ENCODE measurements at places on chromosomes 5 and 9.

- no peak for DNase-seq
Measured at GRCh38 chr9:131982671-131983239, 96.9 kb downstream of the MED27 start.

GRCh38 chr5:6473284-6473683, 24.6 kb downstream of the UBE2QL1 start:
- DNase-seq = no peak

GRCh38 chr5:139763280-139763929, 32.2 kb upstream of the PSD2 start:
- DNase-seq = no peak

DNA sequence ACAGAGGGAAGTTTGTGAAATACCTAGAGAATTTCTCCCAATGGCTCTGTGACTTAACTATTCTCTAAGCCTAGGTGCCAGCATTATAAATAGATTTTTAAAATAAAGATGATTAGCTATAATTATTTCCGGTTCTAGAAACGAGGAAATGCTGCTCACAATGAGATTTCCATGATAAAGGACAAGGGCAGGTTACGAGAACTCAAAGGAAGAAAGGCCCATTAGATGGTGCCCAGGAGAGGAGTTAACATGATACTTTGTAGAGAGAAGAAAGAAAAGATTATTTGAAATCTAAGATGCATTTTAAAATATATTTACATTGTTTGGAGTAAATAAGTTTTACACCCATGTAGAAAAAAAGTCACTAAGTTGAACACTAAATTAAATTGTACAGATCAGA, 538.3 kb upstream of the PTGER4 start:
- DNase-seq = no peak

DNA sequence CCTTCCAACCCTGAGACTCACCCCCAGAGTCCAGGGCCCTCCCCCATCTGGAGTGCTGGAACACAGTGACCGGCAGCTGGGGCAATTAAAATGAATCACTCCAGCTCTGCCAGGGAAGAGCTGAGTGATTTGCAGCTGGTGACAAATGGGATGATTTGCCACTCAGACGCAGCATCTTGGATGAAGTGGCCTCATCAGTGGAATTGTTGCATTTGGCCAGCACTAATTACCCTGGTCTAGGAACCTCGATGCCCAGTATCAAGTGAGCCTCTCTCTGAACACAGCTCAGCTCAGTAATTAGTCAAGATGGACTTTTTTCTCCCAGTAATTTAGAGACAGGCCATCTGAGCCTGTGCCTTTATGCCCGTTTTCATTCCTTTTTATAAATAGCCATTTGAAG, 259.5 kb downstream of the GRIA1 start:
- DNase-seq = no peak

- DNase-seq = no peak
Measured at GRCh38 chr5:98917433-98917832, 11.4 kb downstream of the CHD1 start.

DNA sequence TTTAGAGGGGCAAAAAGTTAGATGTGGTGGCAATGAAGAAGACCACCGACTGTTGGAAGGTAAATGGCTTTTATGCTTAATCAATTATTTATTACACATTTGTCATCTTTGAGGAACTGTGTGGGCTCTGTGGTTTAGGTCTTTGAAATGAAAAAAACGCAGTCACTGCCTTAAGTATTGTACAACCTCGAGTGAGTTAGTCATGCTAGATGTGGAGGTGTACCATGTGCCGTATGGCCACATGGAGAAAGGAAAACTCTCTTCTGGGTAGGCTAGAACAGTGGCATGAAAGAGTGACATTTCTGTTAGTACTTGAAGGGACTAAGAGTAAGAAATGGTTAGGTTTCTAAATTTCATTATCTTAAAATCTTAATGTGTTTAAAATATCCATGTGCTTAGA, 166.1 kb downstream of the HACD4 start:
- DNase-seq = no peak

- DNase-seq = no peak
Measured at GRCh38 chr5:54580997-54581811, 63.6 kb downstream of the SNX18 start.

GRCh38 chr9:80707120-80707519, 982.2 kb downstream of the TLE1 start:
- no peak for DNase-seq

DNA sequence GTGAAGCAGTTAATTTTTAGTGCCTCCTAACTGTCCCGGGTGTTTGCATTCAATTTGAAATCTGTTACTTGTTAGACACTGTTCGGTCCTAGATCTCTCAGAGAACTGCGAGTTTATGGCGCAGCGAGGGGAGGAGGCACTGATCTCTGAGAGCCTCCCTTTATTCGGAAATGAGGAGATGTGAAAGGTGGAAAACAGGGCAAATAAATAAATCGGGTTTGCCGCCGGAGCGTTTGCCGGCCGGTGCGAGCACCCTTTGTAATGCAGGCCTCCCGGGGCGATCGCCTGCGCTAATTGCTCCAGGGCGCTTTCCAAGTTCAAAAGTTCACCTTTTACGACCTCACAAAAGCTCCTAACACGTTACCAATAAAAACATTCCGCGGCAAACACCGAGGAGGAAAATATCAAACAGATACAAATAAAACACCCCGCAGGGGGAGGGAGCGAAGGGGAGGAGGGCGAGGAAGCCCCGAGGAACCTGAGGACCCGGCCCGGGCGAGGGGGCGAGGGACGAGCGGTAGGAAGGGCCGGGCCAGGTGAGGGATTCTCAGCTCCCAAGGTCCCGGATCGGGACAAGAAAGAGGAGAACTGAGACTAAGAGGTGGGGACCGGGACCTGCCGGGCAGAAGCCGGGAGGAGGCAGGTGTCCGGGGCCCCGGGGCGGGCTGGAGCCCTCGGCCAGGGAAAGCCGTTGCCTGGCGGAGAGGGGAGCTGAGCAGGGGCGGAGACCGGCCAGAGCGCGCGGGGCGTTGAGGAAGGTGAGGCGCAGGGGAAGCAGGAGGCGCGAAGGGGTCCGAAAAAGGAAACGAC, 1.4 kb downstream of the NR6A1 start:
- no peak for DNase-seq

GRCh38 chr5:72767289-72768010, 49.0 kb upstream of the TNPO1 start:
- DNase-seq = peak; percentile 20

DNA sequence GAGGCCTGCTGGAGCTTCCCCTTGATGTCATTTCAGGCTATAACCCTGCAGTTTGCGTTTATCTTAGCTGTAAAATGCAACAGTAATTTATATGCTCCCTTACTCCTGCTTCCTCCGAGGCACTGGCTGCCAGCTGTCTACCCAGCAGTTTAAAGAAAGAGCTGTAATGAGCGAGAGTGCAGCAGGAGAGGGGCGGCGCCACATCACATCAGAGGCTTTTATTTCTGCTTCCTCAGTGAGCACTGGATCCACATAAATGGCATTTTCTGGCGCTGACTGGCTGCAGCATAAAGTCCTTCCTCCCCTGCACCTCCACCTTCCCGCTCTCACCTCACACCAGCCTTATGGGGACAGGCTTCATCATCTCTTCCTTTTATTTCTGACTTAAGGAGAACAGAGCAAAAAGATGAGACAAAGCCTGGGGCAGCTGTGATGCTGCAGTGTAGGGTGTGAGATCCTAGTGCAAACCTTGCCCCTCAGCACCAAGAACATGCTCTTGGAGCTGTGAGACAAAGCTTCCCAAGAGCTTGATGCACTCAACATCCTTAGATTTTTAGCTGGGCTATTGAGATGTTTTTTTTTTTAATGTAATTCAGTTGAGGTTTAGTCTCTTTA, 829.6 kb upstream of the ZNF608 start:
- DNase-seq = no peak

- no peak for DNase-seq
Measured at GRCh38 chr9:95468791-95469190, 48.0 kb downstream of the PTCH1 start.

- DNase-seq = no peak
Measured at GRCh38 chr9:20786807-20787206, 102.7 kb downstream of the FOCAD start.

- DNase-seq = no peak
Measured at GRCh38 chr5:111997308-111997707, 240.3 kb upstream of the NREP start.

- DNase-seq = no peak
Measured at GRCh38 chr5:145407300-145408047, 427.7 kb downstream of the PRELID2 start.

- no peak for DNase-seq
Measured at GRCh38 chr9:107368696-107369095, 85.6 kb downstream of the RAD23B start.

DNA sequence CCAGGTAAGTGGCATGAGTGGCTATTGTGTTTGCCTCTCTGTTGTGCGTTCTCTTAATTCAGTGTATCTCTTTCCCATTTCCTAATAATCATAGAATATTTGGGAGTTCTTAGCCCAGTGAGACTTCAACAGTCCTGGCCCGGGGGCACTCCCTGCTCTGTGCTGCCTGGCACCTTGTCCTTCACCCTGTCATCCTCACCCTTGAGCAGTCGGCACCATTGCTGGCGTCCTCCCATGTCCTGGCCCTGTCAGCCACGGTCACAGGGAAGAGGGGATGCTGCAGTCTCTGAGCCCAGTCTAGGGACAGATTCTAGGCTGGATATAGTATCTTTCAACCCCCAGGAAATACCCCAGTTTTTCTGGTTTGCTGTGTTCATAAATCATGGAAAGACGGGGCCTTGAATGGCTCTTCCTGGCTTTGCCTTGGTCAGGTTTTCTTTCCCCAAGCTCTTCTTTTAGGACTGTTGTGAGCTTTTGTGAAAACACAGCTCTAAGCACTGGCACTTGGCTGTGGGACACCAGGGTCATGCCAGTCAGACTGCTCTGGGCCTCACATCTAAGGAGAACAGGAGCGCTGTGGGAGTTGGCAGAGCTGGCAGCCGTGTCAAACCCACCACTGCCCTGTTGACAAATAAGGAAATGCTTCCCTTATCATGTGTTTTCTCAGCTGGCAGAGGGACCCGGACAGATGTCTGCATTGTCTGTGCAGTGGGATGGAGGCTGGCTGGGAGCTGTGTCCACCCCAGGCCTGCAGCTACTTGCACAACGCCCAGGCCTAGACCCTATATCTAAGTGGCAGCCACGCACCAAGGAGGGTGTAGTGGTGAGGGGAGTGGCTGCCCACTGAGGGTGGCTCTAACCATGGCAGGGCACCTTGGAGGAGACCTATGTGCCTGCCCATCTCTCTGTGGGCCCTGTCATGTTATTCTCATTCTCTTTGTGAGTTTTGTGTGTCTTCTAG, 378.6 kb downstream of the ICE1 start:
- DNase-seq = no peak

DNA sequence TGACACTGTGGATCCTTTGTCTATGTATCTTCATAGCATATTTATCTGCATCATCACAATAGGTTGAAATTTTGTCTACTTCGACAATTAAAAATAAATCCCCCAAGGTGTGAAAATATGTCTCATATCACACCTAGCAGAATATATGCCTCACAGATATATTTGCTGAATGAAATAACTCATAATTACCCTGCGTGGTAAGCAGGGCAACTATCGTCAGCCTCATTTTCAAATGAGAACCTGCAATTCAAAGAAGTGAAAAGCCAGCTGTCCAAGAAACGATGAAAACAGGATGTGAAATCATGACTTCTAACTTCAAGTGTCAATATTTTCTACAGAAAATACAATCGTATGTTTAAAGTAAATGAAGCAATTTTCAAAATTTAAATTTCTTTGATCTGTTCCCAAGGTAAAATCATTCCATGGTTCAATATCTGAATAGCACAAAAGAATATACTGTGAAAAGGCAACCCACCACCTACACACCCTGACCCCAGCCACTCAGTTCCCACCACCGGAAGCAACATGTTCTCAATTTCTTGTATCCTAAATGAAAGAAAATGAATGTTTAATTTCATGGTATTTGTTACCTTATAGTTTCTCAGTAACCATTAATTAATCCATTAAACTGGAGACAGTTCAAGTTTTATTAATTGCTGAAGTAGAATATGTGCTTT, 57.1 kb downstream of the TBCA start:
- DNase-seq = no peak

DNA sequence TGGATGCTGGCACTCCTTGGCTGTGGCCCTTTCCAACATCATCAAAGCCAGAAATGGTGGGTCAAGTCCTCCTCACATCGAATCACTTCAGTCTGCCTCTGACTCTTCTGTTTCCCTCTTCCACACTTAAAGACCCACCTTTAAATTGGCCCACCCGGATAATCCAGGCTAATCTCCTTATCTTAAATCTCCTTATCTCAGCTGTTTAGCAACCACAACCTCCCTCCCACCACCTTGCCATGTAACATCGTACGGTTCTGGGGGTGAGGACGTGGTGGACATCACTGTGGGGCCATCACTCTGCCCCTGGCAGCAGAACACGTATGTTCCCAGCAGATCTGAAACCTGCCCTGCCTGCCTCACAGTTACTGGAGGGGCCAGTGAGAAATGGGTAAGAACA, 11.5 kb downstream of the IGFBPL1 start:
- no peak for DNase-seq

DNA sequence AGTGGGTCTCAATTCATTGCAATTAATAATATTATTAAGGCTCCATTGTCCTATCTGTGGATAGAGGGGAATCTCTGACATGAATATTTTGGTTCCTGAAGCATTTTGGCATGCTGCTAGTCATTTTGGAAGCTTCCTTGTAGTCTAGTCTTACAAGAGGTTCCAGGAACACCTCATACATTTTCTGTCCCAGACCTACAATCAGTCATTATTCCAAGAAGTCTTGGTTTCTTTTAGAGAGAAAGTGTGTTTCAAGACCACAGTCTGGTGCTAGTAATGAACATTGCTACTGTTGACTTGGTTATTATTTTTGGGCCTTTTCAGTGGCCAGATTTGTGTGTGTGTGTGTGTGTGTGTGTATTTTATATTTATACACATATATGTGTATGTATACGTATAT, 98.9 kb downstream of the ERCC6L2 start:
- DNase-seq = no peak

- no peak for DNase-seq
Measured at GRCh38 chr5:126641387-126641786, 40.6 kb downstream of the PHAX start.

DNA sequence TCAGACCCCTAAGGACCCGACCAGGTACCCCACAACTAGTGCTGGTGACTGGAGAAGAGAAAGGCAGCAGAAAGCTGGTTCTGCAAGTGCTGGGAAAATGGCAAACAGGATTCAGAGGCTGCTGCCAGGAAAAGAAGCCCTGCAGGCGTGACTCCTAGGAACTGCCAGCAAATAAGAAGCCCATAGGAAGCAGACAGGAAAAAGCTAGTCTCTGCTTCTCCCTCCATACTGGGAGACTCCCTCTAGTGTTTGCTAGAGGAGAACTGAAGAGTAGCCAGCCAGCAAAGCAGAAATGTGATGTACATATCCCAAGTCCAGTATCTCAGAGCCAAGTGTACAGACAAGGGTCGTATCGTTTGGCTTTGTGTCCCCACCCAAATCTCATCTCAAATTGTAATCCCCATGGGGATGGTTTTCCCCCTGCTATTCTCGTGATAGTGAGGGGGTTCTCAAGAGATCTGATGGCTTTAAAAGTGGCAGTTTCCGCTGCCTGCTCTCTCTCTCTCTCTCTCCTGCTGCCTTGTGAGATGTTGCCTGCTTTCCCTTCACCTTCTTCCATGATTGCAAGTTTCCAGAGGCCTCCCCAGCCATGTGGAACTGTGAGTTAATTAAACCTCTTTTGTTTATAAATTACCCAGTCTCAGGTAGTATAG, 38.1 kb upstream of the TUSC1 start:
- peak; percentile 15 for DNase-seq

Data from brain pericyte (primary cell).